ENCODE measurements at places on chromosomes 7 and 10.

- no peak for DNase-seq
Observed at GRCh38 chr10:2619472-2619871, 447.9 kb upstream of the PFKP start.

DNA sequence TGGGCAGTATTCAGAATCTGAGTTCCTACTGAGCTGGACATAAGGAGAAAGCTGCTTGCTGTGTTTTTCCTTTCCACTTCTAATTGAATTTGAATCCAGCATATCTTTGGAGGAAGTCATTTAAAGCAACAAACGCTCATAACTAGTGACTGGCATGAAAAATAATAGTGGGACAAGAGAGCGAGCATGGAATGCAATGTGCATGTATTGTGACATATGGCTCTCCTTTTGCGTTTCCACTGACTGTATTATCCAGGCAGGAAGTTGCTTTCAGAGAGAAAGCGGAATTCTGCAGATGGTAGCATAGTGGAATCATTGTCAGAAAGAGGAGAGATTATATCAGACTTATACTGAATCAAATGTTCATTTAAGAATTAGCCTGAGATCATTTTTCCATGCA lies 368.6 kb downstream of the REEP3 start:
- no peak for DNase-seq

GRCh38 chr10:35462491-35462934 lies 126.2 kb downstream of the CCNY start:
- no peak for DNase-seq

DNA sequence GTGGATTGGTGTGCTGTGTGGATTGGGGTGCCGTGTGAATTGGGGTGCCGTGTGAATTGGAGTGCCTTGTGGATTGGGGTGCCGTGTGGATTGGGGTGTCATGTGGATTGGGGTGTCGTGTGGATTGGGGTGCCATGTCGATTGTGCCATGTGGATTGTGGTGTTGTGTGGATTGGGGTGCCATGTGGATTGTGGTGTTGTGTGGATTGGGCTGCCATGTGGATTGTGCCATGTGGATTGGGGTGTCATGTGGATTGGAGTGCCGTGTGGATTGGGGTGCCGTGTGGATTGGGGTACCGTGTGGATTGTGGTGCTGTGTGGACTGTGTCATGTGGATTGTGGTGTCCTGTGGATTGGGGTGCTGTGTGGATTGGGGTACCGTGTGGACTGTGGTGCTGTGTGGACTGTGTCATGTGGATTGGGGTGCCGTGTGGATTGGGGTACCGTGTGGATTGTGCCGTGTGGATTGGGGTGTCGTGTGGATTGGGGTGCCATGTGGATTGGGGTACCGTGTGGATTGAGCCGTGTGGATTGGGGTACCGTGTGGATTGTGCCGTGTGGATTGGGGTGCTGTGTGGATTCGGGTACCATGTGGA lies 120.6 kb upstream of the NPS start:
- DNase-seq: no peak

GRCh38 chr10:103481974-103482531 lies 3.0 kb upstream of the CALHM3 start:
- DNase-seq: no peak

- DNase-seq: no peak
Observed at GRCh38 chr10:115974351-115974750, 298.7 kb downstream of the GFRA1 start.

GRCh38 chr7:151769188-151769821 lies 107.6 kb downstream of the PRKAG2 start:
- DNase-seq: no peak

GRCh38 chr10:7984325-7984724 lies 70.2 kb upstream of the GATA3 start:
- no peak for DNase-seq

GRCh38 chr7:157177983-157178381 lies 39.3 kb downstream of the UBE3C start:
- DNase-seq: no peak

- no peak for DNase-seq
Observed at GRCh38 chr10:122543676-122544445, 16.7 kb upstream of the DMBT1 start.

- DNase-seq: peak; percentile 53
Observed at GRCh38 chr10:29386342-29386999, 97.6 kb downstream of the LYZL1 start.

DNA sequence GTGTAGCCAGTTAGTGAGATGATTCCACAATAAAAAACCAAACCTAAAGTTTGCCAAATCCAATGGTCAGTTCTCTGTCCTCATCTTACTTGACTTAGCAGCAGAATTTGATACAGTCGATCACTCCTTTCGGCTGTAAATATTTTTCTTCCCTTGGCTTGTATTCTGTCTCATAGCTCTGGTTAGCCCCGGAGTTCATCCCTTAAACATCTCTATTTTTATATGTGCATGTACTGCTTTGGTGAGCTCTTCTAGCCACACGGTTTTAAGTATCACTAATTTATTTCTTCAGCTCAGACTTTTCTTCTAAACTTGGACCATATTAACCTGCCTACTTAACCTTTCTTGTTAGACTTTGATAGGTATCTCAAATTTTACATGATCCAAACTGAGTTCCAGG lies 17.8 kb upstream of the ASB15 start:
- DNase-seq: no peak

GRCh38 chr7:117269417-117269816 lies 53.4 kb downstream of the WNT2 start:
- DNase-seq: no peak

DNA sequence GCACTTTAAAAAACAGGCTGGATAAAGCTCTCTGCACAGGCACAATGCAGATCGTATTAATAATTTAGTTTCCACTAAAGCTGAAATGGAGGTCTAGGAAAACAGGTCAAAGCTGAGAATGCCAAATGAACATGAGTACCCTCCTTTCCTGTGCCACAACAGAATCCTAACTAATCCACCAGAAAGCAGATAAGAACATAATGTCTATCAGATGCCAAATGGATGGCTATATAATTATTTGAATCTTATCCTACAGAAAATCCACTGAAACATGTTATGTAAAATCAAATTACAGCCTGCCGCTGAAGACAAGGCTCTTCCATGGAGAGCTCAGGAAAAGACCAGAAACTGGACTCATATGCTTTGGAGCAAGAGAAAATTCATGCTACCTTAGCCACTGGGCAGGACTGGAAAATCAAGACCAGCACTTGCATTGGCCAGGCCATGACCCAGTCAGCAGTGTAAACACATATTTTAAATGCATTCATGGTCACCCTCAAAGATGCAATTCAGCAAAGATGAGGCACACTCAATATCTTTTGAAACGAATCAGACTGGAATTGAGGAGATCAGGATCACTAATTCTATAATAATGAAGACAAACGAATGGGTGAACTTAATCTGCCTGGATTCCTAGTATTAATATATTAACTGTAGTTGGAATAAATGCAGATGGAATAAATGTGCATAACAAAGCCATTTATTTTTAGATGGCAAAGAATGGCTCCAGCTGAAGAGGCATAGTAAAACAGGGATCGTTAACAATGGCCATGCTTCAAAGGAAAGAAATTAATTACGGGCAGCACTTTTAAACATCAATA lies 13.2 kb downstream of the ANK3 start:
- DNase-seq: no peak

- DNase-seq: no peak
Observed at GRCh38 chr10:120555842-120556532, 99.0 kb downstream of the PLPP4 start.

- peak; percentile 93 for DNase-seq
Observed at GRCh38 chr7:68706291-68706690, 892.0 kb upstream of the AUTS2 start.

GRCh38 chr7:129045682-129046081 lies 9.2 kb downstream of the TNPO3 start:
- DNase-seq: no peak

DNA sequence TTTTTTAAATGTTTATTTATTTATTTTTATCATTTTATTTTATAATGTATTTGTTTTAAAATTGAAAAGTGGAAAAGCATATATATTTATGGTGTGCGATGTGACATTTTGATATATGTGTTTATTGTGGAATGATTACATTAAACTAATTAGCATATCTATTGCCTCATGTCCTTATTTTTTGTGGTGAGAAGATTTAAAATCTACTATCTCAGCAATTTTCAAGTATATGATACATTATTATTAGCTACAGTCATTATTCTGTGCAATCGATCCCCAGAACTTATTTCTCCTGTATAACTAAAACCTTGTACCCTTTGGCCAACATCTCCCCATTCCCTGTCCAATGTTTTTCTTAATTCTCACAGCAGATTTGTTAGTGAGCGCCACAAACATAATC lies 115.6 kb upstream of the SHH start:
- no peak for DNase-seq

DNA sequence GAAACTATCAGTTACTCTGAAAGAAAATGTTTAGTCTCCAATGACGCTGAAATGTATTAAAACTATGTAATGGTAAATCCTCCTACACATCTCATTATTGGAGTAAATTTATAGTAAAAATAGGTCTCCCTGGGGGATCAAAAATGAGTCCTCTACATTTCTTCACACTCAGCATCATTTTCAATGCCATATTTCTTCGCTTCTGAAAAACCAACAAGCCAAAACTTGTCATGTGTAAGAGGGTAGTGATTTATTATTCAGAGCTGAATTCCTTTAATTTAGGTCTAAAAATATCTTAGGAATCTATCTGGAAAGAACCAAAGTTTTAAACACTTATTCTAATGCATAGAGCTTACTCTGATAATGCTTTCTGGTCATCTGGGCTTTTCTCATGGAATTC lies 3.0 kb downstream of the PDK4 start:
- DNase-seq: no peak

- DNase-seq: peak; percentile 20
Observed at GRCh38 chr7:13851736-13852135, 137.7 kb downstream of the ETV1 start.

GRCh38 chr10:98404571-98405359 lies 10.2 kb downstream of the PYROXD2 start:
- peak; percentile 56 for DNase-seq

- DNase-seq: no peak
Observed at GRCh38 chr7:26013551-26014083, 138.4 kb upstream of the NFE2L3 start.

Measured in SJSA1 (cell line).